Muscle of leg (tissue), 16 donors: ENCODE measurements at places on chromosomes 3 and 15. TPM values are rescaled to one million over a fixed set of nuclear protein-coding genes. Genes with fewer than 3 reads are reported as not detected.
A peak's percentile ranks its signal among the peaks of the same experiment; 100 is the strongest.

The CHST13 gene
- 0.18 TPM for total RNA-seq

- H3K27me3 ChIP-seq: no peaks in the 10 kb centered on the region
- H3K27ac ChIP-seq: no peak overlapping the region
- DNase-seq: no peak
- H3K4me1 ChIP-seq: no peaks in the 10 kb centered on the region
Measured at GRCh38 chr3:115680803-115681345, 57.6 kb downstream of the GAP43 start.

The ACY1 gene
- total RNA-seq: 13.8 TPM

DNA sequence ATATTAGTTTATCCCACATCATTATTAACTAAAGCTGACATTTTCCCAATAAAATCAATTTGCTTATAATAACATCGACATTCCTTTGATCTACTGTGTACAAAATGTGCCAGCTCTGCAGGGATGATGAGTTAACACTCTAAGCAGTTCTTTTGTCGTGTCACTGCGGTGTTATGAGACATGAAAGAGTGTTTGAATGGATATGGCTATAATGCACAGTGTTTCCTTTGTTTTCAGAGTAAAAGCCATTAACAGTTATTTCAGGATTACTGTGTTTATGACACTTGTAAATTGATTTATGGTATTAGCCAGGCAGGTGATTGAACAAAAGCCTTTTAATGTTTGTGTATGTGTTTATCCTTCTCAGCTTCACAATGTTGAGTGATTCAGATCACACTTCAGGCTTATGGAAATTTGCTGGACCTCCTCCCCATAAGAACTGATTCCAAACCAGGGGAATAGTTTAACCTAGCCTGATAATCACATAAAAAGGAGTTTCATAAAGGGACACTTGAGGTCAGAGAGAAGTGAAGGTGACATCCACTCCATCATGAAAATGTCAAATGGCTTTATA, 115.7 kb downstream of the CHL1 start:
- no peaks in the 10 kb centered on the region for H3K36me3 ChIP-seq
- peaks cover 2% of the 10 kb centered on the region for H3K27me3 ChIP-seq
- no peak for DNase-seq
- H3K4me1 ChIP-seq: no peaks in the 10 kb centered on the region
- H3K27ac ChIP-seq: no peak overlapping the region

The MED12L gene
- total RNA-seq: 11.7 TPM

The DMXL2 gene
- total RNA-seq: 18.7 TPM

The TGM5 gene
- total RNA-seq: 0.13 TPM

The MEIS2 gene
- 8.5 TPM for total RNA-seq

The ALG1L2 gene
- 0.40 TPM for total RNA-seq

- H3K4me1 ChIP-seq: peaks cover 13% of the 10 kb centered on the region
- H3K36me3 ChIP-seq: no peaks in the 10 kb centered on the region
- peaks cover 51% of the 10 kb centered on the region for H3K27me3 ChIP-seq
- peak; percentile 48 for DNase-seq
- H3K4me3 ChIP-seq: no peak overlapping the region
Measured at GRCh38 chr15:70447928-70448698, 315.2 kb downstream of the UACA start.

The HYKK gene
- 4.0 TPM for total RNA-seq

- H3K36me3 ChIP-seq: no peaks in the 10 kb centered on the region
- no peaks in the 10 kb centered on the region for H3K27me3 ChIP-seq
- H3K4me1 ChIP-seq: peaks cover 7% of the 10 kb centered on the region
- H3K4me3 ChIP-seq: no peak overlapping the region
Measured at GRCh38 chr3:133053532-133053931, 15.3 kb downstream of the TMEM108 start.

DNA sequence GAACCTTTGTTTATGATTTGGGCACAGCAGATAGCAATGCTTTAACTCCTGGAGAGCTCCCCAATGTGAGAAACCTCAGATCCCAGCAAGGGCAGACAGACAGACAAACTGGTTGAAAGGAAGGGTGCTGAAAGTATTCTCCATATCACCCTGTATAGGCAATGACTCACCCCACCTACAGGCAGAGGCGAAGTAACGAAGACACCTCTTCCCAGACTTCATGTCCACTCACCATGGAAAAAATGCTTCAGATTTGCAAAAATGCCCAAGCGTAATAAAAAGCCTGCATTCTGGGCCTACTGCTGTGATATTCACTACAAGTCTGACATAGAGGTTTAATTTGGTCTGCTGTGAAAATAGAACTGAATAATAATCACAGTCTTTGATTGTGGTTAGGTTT, 50.5 kb downstream of the THBS1 start:
- peak; percentile 43 for DNase-seq
- H3K36me3 ChIP-seq: no peaks in the 10 kb centered on the region
- no peak overlapping the region for H3K27ac ChIP-seq
- peaks cover 19% of the 10 kb centered on the region for H3K4me1 ChIP-seq
- H3K27me3 ChIP-seq: no peaks in the 10 kb centered on the region

- no peaks in the 10 kb centered on the region for H3K36me3 ChIP-seq
- peak; percentile 22 for DNase-seq
- no peaks in the 10 kb centered on the region for H3K27me3 ChIP-seq
- no peak overlapping the region for H3K4me3 ChIP-seq
- H3K27ac ChIP-seq: no peak overlapping the region
Measured at GRCh38 chr3:52983828-52984227, 62.0 kb downstream of the SFMBT1 start.

The RHOA gene
- total RNA-seq: 217 TPM

DNA sequence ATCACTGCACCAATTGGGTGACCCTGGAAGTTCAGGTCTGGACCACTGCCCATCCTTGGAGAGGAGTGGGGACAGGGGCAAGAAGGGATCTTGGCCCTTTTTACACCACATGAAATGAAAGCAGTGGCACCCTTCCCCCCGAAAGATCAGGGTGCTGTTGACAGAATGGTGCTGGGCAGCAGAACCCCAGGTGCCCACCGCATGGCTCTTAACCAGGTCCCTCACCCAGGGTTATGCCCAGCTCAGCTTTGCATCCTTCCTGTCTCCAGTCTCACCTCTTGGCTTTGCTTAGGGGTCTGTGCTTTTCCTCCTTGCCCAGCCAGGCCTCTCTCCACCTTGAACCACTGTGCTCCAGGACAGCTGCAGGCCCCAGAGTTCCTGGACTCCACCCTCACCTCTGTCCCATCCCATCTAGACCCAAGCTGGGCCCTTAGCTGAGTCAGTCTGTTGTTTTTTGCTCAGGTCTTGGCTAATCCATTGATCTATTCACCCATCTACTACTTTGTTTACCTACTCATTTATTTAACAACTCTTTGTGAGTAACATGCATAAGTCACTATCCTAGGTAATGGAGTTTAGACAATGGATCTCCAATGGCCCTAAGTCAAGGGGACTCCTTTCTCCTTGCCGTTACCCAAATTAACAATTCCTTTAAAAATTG, 77.1 kb upstream of the PRR23E start:
- no peak overlapping the region for H3K27ac ChIP-seq
- no peak for DNase-seq
- H3K4me3 ChIP-seq: no peak overlapping the region
- H3K36me3 ChIP-seq: no peaks in the 10 kb centered on the region

- no peak overlapping the region for H3K27ac ChIP-seq
- DNase-seq: peak; percentile 12
- peaks cover 31% of the 10 kb centered on the region for H3K36me3 ChIP-seq
- H3K27me3 ChIP-seq: no peaks in the 10 kb centered on the region
Measured at GRCh38 chr3:33095436-33095835, 1.5 kb downstream of the GLB1 start.

The DET1 gene
- 8.4 TPM for total RNA-seq

The PAQR5 gene
- total RNA-seq: 0.13 TPM

The TEX55 gene
- not detected for total RNA-seq

GRCh38 chr3:149459491-149460059, 14.9 kb upstream of the TM4SF4 start:
- no peaks in the 10 kb centered on the region for H3K36me3 ChIP-seq
- H3K27ac ChIP-seq: peak overlapping the region; percentile 15
- no peak for DNase-seq
- H3K4me1 ChIP-seq: peaks cover 4% of the 10 kb centered on the region

DNA sequence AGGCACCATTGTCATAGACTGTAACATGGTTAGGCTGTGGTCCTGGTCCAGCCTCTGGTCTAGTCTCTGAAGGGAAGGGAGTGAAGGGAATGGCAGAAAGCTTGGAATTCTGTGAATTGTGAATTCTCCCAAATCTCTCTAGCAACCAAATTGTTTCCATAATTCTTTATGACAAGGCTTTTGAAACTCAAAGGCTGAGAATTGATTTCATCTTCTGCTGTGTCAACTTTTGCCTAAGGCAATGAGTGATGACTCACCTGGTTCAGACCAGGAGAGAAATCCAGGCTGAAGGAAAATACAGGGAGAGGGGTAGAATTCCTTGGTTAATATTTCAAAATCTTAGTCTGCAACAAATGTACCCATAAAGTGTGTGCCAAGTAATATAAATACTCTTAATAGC, 82.6 kb upstream of the ADPGK start:
- H3K27ac ChIP-seq: no peak overlapping the region
- DNase-seq: no peak
- H3K4me3 ChIP-seq: no peak overlapping the region
- peaks cover 5% of the 10 kb centered on the region for H3K4me1 ChIP-seq

The SAXO2 gene
- total RNA-seq: 1.1 TPM

DNA sequence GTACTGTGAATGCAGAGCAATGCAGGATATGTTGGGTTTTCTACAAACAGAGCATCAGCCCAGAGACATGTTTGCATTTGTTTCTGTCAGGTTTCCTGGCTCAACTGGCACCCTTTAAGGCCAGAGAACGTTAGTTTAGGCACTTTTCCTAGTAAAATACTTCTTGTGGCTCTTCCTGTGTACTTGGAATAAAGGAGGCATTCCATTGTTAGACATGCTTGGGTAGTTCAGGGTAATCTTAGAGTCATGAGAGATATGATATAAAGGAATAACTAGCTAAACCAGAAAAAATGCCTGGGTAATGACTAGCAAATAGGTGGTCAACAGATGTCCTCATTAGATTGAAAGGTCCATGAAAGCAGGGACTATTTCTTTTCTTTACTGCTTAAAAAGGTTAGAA, 60.4 kb upstream of the RBM5 start:
- H3K36me3 ChIP-seq: peaks cover 8% of the 10 kb centered on the region
- no peak for DNase-seq
- H3K27me3 ChIP-seq: no peaks in the 10 kb centered on the region
- no peak overlapping the region for H3K27ac ChIP-seq
- no peaks in the 10 kb centered on the region for H3K4me1 ChIP-seq

The PP2D1 gene
- not detected for total RNA-seq

The LIPH gene
- 0.18 TPM for total RNA-seq

The ADAMTS9 gene
- 97.4 TPM for total RNA-seq

DNA sequence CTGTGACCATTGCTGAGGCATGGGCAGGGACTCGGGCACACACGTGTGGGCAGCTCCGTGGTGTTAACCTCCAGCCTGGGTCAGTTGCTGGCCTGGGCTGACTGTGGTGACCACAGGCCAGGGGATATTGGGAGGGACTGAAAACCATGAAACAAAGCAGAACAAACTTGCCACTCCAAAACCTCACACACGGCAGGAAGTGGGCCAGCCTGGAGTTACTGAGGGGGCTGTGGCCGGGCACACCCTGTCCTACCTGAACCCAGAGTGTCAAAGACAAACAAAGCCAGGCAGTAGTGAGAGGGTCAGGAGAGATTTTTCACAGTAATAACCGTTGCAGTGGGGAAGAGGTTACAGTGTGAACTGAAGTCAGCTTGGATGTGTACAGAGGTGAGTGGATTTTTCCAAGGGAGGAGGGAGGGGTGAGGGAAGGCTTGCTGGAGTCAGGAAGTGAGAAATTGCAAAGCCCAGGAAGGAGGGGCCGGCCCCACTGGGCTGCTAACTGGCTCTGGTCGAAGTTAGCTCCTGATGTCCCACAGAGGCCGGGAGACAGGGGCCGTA, 40.0 kb upstream of the ATP10A start:
- DNase-seq: peak; percentile 70
- H3K4me1 ChIP-seq: peaks cover 36% of the 10 kb centered on the region
- H3K27ac ChIP-seq: no peak overlapping the region
- no peaks in the 10 kb centered on the region for H3K27me3 ChIP-seq
- H3K36me3 ChIP-seq: no peaks in the 10 kb centered on the region

GRCh38 chr15:67843092-67843501, 3.3 kb upstream of the RNU6-1 start:
- no peak overlapping the region for H3K4me3 ChIP-seq
- H3K4me1 ChIP-seq: peaks cover 27% of the 10 kb centered on the region
- no peaks in the 10 kb centered on the region for H3K36me3 ChIP-seq
- H3K27ac ChIP-seq: peak overlapping the region; percentile 76

DNA sequence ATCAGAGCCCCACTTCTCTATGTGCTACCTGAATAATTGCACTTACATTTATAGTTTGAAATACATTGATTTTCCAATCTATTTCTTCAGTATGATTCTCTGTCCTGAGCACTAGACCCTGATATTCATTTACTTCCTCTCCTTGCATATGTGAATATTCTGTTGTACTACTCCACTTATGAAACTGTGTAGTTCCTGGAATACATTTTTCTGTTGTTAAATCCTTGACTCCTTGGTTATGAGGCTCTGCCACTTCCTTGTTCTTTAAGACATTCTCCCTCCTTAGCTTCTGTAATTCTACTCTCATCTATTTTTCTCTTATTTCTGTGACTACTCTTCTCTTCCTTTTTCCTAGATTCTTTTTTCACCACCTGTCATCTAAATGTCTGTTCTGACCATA, 12.9 kb upstream of the MGA start:
- DNase-seq: peak; percentile 26
- H3K36me3 ChIP-seq: no peaks in the 10 kb centered on the region
- no peaks in the 10 kb centered on the region for H3K27me3 ChIP-seq
- H3K27ac ChIP-seq: no peak overlapping the region
- H3K4me1 ChIP-seq: no peaks in the 10 kb centered on the region
- H3K4me3 ChIP-seq: no peak overlapping the region
